ENCODE measurements at places on chromosomes 1 and 21. TPM values are rescaled to one million over a fixed set of nuclear protein-coding genes. Genes with fewer than 3 reads are reported as not detected.

Gene MRPS6
- 45.8 TPM for total RNA-seq

Gene SEMA4A
- 5.8 TPM for total RNA-seq

Gene HNRNPU
- 186 TPM for total RNA-seq

Gene BATF3
- 10.8 TPM for total RNA-seq

Gene FCRL2
- not detected for total RNA-seq

Gene S100A12
- total RNA-seq, result 34.4 TPM

Gene DLGAP3
- 0.57 TPM for total RNA-seq

Gene RGS13
- total RNA-seq, result 1.2 TPM

Gene NPL
- total RNA-seq, result 25.2 TPM

Data from posterior vena cava (tissue), 2 donors.